Progenitor cell of endocrine pancreas (in vitro differentiated cells): ENCODE measurements at places on chromosomes 2 and 18.
A peak's percentile ranks its signal among the peaks of the same experiment; 100 is the strongest.

- DNase-seq: no peak
Measured at GRCh38 chr2:88601286-88601685, 26.0 kb downstream of the EIF2AK3 start.

DNA sequence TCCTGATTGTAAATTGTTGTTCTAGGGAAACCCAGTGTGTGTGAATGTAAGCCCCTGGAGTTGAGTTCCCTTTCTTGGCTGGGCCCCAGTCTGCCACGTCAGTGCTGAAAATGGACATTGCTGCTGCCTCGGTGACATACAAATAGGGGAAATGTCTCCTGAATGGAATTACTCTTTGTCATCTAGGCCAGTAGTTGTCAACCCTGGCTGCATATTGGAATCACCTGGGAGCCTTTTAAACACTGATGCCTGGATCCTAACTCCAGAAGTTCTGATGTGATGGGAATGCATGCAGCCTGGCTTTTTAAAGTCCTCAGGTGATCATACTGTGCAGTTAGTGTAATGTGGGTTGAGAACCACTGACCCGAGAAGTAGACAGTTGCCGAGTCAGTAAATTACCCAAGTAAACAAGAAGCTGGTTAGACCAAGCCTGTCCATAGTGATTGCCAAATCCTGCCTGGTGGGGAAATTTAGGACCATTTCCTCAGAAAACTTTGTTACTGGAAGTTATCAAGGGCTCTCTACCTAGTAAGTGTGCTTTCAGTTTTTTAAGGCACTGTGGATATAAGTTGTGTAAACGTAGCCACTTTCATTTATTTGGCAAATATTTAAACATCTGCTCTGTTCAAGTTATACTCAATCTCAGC is 27.6 kb upstream of the IL1R1 start:
- DNase-seq: no peak

GRCh38 chr2:18349421-18349820 is 211.0 kb downstream of the RDH14 start:
- no peak for DNase-seq

DNA sequence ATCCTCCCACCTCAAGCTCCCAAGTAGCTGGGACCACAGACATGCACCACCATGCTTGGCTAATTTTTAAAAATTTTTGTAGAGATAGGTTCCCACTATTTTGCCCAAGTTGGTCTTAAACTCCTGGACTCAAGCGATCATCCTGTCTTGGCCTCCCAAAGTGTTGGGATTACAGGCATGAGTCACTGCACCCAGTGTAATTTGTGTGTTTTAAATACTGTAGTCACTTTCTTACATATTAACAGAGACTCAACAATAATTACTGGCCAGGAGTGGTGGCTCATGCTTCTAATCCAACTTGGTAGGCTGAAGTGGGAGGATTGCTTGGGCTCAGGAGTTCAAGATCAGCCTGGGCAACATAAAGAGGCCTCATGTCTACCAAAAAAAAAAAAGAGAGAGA is 293.0 kb downstream of the RDH14 start:
- DNase-seq: no peak

- DNase-seq: no peak
Measured at GRCh38 chr18:59898609-59899297, 1.0 kb upstream of the PMAIP1 start.

GRCh38 chr2:164782323-164782722 is 59.3 kb downstream of the COBLL1 start:
- no peak for DNase-seq

GRCh38 chr2:47811668-47812067 is 28.7 kb downstream of the MSH6 start:
- no peak for DNase-seq

- peak; percentile 84 for DNase-seq
Measured at GRCh38 chr18:57447154-57447621, 12.0 kb downstream of the ONECUT2 start.
